ENCODE measurements at places on chromosomes 7 and 10.

GRCh38 chr7:143514487-143514886 lies 36.8 kb downstream of the TAS2R41 start:
- DNase-seq = no peak

- DNase-seq = peak; percentile 76
Measured at GRCh38 chr10:97543025-97543546, 29.5 kb upstream of the ANKRD2 start.

- no peak for DNase-seq
Measured at GRCh38 chr7:17521437-17521836, 223.0 kb downstream of the AHR start.

DNA sequence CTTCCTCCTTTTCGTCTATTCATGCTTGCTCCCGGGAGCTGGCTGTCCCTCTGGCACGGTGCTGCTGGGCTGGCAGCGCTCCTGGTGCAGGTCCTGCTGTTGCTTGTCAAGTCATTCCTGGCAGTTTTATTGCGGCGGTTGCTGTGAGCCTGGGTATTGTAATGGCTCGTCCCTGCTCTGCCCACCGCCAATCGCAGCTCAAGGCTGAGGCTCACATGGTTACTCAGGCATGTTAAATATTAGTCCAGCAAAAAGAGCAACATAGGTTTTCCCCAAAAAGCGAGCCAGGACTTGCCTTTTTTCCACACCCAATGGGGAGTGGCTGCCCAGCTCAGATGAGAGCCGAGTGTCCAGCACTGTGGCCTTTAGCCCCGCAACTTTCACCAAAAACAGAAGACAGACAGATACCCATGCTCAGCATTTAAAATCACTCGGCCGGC lies 492.9 kb upstream of the FOXK1 start:
- DNase-seq = no peak

DNA sequence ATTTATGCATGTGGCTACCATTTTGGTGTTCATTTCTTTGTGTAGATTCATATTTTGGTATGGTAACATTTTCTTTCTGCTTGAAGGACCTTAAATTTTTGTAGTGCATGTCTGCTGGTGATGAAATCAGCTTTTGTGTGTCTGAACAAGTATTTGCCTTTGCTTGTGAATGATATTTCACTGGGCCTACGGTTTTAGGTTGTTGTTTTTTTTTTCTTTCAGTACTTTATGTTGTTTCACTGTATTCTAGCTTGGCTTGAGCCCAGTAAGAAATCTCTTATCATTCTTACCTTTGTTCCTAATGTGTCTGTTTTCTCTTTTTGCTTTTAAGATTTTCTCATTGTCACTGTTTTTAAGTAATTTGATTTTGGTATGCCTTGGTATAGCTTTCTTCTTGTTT lies 31.9 kb downstream of the SAMD8 start:
- DNase-seq = no peak

- DNase-seq = no peak
Measured at GRCh38 chr7:129569811-129570215, 41.7 kb upstream of the NRF1 start.

GRCh38 chr10:125149036-125149679 lies 11.2 kb downstream of the CTBP2 start:
- no peak for DNase-seq

DNA sequence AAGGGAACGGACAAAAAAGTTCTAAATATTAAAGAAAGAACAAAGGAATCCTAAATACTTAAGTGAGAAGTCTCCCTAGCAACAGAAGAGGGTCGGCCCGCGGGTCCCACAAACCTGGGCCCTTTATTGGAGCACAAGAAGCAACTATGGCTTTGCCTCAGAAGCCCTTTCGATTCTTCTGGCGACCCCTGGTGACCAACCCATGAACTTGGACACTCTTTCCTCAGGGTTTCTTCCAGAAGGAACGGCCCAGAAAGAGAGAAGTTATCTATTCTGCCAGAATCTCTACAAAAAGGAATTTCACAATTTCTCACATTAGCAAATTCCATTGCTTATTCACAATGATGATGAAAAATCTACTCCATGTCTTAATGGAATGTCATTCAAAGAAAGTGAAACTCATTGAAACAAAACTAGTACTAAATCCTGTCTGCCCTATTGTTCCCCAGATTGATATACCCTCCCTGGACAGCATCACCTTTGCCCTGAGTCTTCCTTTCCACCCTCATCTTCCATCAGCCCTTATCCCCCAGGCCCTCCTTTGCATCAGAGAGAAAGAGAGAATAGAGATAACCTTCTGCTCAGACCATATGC lies 43.7 kb downstream of the CPVL start:
- DNase-seq = peak; percentile 56

DNA sequence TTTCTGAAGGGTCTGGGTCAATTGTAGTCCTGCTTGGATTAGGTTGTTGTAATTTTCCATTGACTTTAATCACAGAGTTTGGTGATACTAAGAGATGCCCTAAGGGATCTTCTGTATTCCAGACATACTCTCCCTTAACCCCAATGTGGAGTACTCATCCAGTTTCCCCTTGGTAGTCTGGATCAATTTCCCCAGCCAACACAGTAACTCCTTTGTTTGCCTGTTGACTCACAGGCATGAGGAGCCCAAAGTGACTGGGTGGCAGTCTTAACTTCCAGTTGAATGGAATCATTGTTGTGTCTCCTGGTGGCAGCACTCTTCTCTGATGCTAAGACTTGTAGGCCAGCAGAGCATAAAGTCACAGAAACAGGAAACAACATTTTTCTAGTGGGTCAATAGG lies 41.5 kb upstream of the PIK3CG start:
- DNase-seq = no peak

GRCh38 chr10:22317771-22318565 lies 1.8 kb downstream of the COMMD3 start:
- DNase-seq = no peak

- no peak for DNase-seq
Measured at GRCh38 chr10:101165736-101166135, 34.6 kb downstream of the TLX1 start.

DNA sequence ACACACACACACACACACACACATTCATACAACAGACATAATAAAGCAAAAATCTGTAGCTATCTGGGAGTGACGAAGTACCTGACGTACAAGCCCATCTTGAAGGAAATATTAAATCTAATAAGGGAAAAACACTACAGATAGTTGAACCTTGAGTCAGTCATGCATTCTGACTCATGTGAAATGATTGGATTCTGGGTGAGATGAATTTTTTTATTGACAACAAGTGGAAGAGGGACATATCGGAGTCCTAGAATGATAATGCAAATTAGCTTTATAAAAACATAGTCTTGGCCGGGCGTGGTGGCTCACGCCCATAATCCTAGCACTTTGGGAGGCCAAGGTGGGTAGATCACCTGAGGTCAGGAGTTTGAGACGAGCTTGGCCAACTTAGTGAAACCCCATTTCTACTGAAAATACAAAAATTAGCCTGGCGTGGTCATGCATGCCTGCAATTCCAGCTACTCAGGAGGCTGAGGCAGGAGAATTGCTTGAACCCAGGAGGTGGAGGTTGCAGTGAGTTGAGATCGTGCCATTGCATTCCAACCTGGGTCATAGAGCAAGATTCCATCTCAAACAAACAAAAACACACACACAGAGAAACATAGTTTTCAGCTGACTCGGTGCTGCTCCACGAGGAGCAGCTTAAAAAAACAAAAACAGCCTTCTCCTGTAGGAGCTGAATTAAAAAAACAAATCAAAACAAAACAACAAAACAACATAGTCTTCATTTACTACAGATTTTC lies 154.4 kb upstream of the MKLN1 start:
- DNase-seq = no peak

- DNase-seq = no peak
Measured at GRCh38 chr10:44387853-44388251, 3.0 kb upstream of the CXCL12 start.

DNA sequence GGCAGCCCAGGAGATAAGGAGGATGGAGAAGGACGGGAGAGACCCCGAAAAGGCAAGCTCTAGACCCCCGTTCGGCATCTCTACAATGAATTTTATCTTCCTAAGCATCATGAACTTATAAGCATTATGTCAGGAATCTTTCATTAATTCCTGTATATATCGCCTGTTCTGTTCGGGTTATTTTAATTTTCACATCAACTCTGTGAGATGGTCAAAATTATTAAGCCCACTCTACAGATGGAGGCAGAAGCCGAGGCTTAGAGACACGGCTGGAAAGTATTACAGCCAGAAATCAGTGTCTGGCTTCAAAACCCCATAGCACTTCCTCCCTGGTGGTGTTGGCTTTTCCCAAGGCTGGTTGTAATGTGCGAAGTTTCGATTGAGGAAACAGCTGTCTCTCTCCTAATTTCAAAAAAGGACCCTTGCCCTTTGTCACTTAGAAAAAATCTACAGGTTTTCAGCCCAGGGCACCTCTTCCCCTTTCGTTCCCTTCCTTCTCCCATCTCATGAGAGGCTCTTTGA lies 1.5 kb upstream of the GRM8 start:
- no peak for DNase-seq

DNA sequence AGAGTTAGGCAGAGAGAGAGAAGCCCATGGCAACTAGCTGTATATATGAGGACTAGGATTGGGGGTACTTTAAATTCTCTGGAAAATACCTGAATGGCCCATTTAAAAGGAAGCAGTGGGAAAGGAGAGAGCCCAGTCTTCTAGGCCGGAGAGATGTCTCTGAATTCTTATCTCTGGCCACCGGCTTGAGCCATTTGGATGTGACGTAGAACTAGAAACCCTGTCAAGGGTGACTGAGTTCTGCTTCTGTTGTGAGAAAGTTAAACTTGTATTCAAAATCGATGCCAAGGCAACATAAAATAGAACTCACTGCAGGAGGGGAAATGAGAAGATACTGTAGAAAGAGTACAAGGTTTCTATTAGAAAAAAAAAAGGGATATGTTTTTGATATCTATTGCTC lies 6.3 kb upstream of the GSTK1 start:
- DNase-seq = no peak

DNA sequence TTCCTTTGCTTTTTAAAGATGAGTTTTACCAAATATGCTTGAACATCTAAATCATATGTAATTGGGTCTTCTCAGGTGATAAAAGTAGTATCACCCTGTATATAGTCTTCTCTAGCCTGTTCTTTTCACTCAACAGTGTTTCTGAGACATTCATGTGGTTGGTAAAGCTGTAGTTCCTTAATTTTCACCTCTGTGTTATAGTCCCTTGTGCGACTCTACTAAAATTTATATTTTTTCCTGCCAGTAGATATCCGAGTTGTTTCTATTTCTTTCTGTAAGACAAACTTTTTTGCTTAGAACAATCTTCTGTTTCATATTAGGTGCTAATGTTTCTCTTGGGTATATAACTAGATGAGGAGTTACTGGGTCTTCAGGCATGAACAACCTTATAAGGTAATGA lies 35.6 kb downstream of the SYPL1 start:
- DNase-seq = no peak

- peak; percentile 50 for DNase-seq
Measured at GRCh38 chr10:6035101-6035834, 26.9 kb downstream of the IL2RA start.

- peak; percentile 96 for DNase-seq
Measured at GRCh38 chr10:131981429-131982184, at the start of gene BNIP3. TSS of gene BNIP3 (minus strand) at chr10:131981923. CDS start at chr10:131981806, 117 bp downstream.

DNA sequence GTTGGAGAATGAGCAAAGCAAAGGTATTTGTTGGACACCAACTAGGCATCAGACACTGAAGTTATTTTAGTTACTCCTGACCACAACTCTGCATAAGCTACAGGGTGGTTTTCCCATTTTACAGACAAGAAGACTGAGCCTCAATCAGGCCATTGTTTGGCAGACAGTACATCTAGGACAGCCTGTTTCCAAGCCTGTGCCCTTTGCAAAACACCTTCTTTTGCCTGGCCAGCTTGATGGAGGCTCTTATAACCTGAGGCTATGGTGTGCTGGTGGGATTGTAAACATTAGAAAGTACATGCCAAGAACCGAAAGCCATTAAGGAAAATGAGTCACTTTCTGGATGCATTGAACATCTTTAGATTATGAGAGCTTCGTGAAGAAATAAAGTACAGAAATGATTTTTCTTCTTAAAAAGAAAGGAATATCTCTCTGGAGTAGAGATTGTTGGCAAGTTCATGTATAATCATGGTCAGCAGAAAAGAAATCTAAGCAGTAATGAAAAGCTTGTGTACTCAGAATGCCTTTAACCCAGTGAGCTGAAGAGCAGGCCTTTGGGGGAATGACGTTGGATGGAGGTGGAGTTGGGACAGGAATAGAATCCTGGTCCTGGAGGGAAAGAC lies 140.6 kb downstream of the KIAA1217 start:
- no peak for DNase-seq

GRCh38 chr7:152025937-152026890 lies 740 bp downstream of the GALNT11 start:
- DNase-seq = no peak

- DNase-seq = no peak
Measured at GRCh38 chr7:70539205-70539604, 592.7 kb upstream of the GALNT17 start.

DNA sequence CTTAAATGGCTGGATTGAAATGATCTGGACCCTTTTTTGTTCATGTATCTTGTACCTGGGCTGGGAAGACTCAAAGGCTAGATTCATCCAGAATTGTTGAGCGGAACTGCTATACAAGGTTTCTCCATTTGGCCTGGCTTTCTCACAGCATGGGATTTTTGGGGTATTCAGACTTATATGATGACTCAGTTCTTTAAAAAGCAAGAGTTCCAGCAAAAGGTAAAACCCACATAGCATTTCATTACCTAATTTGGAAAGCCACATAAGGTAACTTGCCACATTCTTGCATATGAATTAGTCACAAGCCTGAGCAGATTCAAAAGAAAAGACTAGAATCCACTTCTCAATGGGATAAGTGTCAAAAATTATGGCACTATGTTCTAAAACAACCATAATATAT lies 137.4 kb downstream of the HGF start:
- DNase-seq = no peak

DNA sequence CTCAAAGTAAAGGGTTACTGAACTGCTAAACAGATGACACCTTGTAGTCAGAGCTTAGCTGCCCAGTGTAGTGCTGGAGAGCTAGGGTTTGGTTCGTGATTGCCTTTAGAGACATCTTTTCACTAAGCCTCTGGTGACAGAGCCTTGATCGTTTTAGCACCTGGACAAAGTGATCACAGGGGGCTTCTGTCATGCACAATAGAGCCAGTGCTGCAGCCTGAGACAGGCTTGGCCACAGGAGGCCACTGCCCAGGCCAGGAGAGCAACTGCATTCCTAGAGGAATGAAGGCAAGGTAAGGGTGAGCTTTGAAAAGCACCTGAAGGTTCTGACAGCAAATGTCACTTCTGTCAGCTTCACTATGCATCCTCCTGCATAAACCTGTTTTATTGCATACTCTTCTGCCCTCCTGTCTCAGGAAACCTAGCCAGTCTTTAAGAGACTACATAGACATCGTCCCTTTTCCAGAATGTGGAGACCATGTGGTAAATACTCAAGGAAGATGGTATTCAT lies 122.9 kb downstream of the NPY start:
- DNase-seq = no peak

- DNase-seq = no peak
Measured at GRCh38 chr10:30538086-30538485, 91.5 kb downstream of the LYZL2 start.

- no peak for DNase-seq
Measured at GRCh38 chr10:20767028-20767427, 130.1 kb downstream of the NEBL start.

- DNase-seq = no peak
Measured at GRCh38 chr7:17716816-17717215, 223.5 kb downstream of the SNX13 start.

- no peak for DNase-seq
Measured at GRCh38 chr7:6169805-6170520, 102.5 kb downstream of the CYTH3 start.

GRCh38 chr10:100020886-100021253 lies 11.1 kb upstream of the DNMBP start:
- DNase-seq = no peak

- no peak for DNase-seq
Measured at GRCh38 chr7:142685877-142686508, 63.3 kb upstream of the PRSS1 start.

- no peak for DNase-seq
Measured at GRCh38 chr10:15346440-15347141, 24.5 kb downstream of the FAM171A1 start.

Measured in stimulated activated CD8-positive, alpha-beta memory T cell treated with anti-CD3 and anti-CD28 coated beads, Interleukin-4, amount 100 ng/mL, for 48 hours (primary cell).